ENCODE measurements at places on chromosomes 3 and 15.

DNA sequence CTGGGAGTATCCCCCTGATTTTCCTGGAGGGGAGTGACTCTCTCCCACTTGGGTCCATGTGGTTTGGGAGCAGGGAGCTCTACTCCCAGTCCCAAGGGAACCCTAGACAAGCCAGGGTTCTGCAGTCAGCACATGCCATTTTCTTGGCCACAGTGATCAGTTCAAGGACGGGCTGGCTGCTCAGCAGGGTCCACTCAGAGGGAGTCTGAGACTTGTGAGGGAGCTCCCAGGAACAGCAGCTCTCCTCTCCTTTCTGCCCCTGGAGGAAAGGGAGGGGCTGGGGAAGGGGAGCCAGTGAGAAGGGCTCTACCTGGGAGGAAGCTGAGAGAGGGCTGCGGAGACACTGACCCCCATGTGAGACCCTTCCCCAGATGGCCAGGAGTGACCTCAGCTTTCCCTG, 29.1 kb upstream of the LMCD1 start:
- DNase-seq: no peak

GRCh38 chr15:96362011-96362754, 31.7 kb downstream of the NR2F2 start:
- DNase-seq: no peak

DNA sequence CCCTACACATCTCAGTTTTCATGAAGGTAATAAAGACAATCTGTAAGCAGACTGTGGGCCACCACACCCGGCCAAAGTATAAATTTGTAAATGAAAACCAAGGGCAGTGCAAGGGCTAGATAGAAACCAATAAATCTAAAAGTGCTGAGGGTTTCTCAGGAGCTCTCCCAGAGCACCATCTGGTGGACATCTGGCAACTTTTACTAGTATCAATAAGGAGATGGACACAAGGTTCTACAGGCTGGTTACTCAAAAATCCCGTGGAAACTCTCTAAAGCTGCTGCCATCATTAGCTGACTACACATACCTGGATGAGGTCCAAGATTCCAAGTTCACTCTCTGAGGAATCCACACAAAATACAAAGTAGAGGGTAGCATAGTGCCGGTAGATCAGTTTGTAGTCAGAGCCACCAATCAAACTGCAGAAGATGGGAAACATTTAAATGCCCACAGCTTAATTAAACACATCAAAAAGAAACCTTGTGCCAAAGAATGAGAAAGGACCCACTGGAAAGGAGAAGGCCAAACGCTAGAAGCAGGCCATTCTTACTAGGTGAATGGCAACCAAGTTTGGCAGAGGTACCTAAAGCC, 5.5 kb downstream of the AP3S2 start:
- DNase-seq: no peak

DNA sequence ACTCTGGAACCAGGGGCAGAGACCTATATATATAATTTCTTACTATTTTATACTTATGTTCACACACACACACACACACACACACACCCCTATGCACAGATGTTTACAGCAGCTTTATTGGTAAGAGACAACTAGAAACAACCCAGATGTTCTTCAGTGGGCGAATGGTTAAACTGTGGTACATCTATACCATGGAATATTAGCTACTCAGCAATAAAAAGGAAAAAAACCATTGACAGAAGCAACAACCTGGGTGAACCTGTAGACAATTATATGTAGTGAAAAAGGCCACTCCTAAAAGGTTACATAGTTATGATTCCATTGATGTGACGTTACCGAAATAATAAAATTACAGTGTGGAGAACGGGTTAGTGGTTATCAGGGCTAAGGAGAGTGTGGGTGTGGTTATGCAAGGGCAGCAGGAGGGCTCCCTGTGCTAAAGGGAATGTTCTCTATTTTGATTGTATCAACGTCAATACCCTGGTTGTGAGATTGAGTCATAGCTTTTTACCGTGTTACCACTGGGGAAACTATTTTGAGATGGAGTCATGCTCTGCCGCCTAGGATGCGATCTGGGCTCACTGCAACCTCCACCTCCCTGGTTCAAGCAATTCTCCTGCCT, 85.5 kb downstream of the FLNB start:
- no peak for DNase-seq

DNA sequence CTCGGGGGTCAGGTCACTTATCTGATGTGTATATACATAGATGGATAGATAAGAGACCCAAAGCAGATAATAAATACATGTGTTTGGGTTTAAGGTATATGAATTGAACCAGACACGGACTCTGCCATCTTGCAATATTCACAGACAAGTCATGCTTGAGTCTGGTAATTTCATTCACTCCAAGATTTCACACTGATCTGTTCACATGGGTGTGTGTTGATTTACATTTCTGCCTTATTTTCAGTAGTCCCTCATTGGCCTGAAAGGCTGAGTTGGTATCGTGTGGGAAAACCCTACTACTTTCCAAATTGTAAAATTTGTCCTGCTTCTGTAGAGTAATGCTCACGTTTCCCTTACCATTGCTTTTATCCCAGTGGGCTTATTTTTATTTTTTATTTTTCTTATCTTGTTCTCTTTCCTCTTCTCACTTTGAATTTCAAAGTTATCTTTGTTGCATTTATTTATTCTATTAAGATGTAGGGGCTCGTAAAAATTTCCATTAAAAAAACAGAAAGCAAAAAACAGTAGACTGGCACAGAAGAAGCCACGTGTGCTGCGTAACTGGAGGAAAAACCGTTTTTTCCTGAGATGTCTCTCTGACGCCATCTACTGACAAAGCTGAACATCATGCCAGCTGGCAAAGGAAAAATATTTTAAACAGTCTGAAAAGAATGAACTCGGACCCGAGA, 10.8 kb upstream of the MFSD1 start:
- DNase-seq: peak; percentile 6

- DNase-seq: no peak
Observed at GRCh38 chr15:101449471-101450402, 39.8 kb downstream of the PCSK6 start.

DNA sequence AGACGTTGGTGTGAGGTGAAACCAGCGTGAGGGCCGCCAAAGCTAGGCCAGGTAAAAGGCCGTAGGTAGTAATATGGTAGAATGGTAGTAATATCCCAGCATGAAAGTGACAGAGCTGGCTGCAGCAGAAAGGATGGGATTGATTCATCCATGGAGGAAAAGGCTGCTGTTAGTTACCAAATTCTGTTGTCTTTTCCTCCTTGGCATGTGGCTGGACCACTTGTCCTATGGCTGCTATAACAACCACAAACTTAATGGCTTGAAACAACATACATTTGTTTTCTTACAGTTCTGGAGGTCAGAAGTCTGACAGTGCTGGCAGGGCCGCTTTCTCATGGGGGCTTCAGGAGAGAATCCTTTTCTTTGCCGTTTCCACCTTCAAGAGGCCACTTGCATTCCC, 47.8 kb upstream of the CHST2 start:
- no peak for DNase-seq

DNA sequence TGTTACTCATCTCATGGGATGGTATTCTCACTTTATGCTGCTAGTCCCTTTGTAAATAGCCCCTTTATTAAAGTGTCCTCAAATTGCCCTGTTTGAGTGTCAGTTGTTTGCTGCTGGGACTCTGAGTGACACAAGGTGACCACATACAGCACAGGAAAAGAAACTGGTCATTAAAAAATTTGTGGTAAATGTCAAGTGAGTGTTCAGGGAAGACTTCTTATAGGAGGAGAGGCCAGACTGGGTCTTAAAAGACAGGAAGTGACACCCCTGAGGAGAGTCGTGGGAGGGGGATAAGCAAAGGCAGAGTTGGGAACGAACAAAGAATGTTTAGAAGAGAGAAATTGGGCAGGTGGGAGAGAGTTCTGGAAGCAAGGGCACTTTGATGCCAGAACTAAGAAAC, 35.2 kb downstream of the CCR3 start:
- no peak for DNase-seq

- no peak for DNase-seq
Observed at GRCh38 chr3:133388696-133389395, 11.0 kb upstream of the BFSP2 start.

- no peak for DNase-seq
Observed at GRCh38 chr3:73060302-73060723, 1.1 kb upstream of the EBLN2 start.

DNA sequence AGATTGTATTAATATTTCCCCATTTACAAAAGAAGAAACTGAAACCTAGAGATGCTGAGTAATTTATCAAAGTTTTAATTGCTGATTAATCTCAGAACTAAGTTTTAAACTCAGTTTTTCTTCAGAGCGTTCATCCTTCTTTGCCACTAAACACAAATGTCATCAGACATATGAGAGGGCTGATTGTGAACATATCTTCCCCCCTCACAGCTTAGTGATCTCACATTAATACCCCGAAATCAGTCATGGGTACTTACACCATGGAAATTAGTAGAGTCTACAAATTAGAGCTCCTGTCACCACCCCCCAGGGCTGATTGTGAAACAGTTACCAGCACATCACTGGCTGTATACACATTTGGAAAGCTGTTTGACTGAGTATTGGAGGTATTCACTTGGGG, 189.3 kb upstream of the SGO1 start:
- no peak for DNase-seq

GRCh38 chr3:124834723-124835718, 52.1 kb downstream of the ITGB5 start:
- DNase-seq: peak; percentile 32

DNA sequence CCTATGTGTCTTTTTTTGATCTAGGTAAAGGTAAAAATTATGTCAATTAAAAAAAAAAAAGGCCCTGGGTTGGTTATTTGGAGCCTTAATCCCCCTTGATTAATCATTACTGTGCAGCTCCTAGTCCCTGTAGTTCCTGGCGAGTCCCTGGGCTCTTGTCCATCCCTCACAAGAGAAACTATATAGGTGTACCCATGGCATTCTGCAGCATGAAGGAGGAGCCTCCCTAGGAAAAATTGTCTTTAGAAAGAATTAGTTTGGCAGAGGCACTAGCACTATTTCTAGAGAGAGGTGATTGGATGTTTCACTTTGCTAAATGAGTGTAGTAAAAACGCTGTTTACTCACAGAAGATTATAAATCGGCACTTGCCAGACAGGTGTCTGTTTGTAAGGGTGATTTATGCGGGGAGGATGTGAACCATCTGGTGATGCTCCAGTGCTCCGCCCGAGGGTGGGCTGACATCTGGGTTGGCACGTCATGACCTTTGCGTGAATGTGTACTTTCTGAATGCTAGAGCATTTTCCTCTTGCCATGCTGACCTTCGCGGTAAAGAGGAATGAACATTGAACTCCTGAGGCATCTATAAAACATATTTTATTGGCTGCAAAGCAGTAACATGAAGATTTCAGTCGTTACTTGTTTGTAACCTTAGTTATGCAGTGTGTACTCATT, 12.6 kb downstream of the PLCL2 start:
- DNase-seq: no peak

DNA sequence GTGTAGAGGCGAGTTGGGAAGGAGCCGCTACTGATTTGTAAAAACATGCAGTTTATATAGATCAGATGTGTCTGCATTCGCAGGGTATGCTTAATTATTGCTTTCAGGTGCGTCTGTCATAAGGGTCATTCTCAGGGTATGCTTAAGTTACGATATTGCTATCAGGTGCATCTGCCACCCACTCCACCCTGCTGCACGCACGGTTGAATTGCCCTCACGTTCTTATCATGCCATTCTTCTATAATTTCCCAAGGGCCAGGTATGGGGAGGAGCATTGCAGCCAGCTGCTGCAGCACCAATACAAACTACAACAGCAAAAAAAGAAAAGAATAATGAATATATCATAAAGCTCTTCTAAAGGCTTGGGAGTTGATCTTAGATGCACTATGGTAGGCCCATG, 230.0 kb downstream of the KBTBD8 start:
- DNase-seq: no peak

- DNase-seq: no peak
Observed at GRCh38 chr3:193040836-193041672, 123.4 kb upstream of the MB21D2 start.

DNA sequence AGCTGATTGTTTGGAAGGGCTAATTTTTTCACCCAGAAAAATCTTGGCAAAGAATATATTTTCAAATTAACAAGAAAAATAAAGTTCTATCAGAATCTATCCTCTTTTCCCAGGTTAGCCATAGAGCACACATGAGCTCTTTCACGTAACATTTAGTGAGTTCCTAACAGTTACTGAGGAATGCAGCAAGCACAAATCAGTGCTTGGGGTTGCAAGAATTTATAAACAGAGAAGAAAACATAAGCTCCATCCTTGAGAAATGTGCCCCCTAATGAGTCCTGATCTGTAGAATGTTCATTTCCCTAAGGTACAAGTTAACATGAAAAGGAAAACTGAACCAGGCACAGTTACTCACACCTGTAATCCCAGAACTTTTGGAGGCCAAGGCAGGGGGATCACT, 13.9 kb downstream of the EOGT start:
- no peak for DNase-seq

DNA sequence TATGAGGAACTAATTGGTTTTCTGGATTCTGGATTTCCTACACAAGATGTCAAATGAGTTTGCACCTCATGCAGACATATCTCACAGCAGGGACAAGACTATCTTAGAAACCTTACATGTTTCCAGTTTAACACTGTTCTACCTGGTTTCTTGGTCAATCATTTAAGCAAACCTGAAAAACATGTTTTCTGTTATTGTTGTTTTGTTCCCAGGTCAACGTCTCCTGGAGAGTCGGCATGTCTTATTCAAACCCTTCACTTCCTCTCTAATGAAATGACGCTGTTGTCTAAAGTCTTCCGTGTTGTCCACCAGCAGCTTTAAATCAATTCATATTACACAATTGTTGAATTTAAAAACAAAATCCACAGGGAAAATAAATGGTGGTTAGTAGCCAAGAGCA, 150.9 kb downstream of the CNTN3 start:
- DNase-seq: no peak

- peak; percentile 38 for DNase-seq
Observed at GRCh38 chr3:30667280-30667651, 60.9 kb downstream of the TGFBR2 start.

GRCh38 chr3:50374363-50375257, 15.3 kb upstream of the TMEM115 start:
- DNase-seq: no peak

GRCh38 chr3:101879623-101880284, 30.4 kb downstream of the NFKBIZ start:
- DNase-seq: no peak

Measured in activated CD4-positive, alpha-beta T cell treated with anti-CD3 and anti-CD28 coated beads, Interleukin-2, amount 50 U/mL, for 48 hours (primary cell).